ENCODE measurements at places on chromosomes 7 and 10.

GRCh38 chr10:108358912-108359311 lies 1194.4 kb upstream of the SORCS1 start:
- DNase-seq = no peak

- DNase-seq = no peak
Observed at GRCh38 chr10:45339894-45340293, 24.5 kb upstream of the OR13A1 start.

DNA sequence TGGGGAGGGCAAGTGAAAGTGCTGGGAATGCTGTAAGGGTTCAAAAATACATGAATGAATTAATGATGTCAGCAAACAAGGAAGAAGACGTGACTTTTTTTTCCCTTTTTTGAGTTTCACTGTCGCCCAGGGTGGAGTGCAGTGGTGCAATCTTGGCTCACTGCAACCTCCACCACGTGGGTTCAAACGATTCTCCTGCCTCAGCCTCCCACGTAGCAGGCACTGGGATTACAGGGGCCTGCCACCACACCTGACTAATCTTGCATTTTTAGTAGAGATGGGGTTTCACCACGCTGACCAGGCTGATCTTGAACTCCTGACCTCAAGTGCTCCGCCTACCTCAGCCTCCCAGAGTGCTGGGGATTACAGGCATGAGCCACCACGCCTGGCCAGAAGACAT lies 30.0 kb downstream of the DENND10 start:
- no peak for DNase-seq

GRCh38 chr7:70719125-70719524 lies 412.8 kb upstream of the GALNT17 start:
- DNase-seq = no peak

DNA sequence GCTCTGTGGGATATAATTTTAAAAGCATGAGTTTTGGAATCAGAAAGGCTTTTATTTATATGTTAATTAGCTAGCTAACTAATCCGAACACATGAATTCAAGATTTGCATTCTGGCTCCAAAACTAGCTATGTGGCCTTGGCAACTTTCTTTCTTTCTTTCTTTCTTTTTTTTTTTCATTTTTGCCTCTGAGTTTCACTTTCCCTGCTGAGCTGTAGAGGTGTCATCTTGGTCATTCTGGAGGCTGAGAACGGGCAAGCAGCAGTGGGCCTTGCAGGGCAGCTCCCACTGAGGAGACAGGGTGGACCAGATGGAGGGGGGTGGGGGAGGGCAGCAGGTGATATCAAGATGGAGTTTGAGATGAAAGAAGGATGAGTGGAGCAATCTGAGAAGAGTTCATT lies 24.8 kb upstream of the SFMBT2 start:
- DNase-seq = no peak

GRCh38 chr10:120459185-120459584 lies 2.2 kb downstream of the PLPP4 start:
- no peak for DNase-seq

DNA sequence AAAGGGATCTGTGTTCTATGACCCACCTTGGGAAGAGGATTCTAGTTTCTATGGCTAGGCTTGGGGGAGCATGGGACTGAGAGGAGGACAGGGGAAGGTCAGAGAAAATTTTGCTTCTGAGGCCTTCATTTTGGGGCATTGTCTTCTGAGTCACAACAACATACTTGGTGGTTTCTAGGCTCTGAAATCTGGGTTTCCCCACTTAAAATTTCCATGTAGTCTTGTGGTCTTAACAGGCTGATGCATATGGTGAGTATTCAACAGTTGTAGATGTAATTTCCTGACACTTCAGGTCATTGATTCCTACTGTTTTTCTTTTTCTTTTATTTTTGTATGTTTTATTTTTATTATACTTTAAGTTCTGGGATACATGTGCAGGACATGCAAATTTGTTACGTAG lies 88.5 kb downstream of the ANKRD7 start:
- DNase-seq = no peak

- DNase-seq = no peak
Observed at GRCh38 chr7:72243329-72243728, 168.8 kb downstream of the CALN1 start.

- no peak for DNase-seq
Observed at GRCh38 chr7:32535162-32535702, 39.9 kb downstream of the AVL9 start.

DNA sequence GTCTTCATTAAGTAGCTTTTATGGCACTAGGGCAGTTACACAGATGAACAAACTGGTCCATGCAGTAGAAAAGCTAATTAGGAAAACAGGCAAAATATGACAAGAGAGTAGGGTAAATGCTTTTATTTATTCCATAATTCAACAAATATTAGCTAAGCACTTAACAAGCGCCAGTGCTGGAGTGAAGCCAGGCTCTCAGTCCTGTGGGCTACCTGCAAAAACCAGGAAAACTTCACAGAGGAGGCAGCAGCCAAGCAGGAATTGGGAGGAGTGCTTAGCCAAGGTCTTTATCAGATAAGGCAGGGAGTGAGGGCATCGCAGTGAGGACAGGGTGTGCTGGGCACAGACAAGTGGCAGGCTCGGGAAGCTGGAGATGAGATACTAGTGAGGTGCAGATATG lies 4.9 kb upstream of the KAT6B start:
- peak; percentile 17 for DNase-seq

DNA sequence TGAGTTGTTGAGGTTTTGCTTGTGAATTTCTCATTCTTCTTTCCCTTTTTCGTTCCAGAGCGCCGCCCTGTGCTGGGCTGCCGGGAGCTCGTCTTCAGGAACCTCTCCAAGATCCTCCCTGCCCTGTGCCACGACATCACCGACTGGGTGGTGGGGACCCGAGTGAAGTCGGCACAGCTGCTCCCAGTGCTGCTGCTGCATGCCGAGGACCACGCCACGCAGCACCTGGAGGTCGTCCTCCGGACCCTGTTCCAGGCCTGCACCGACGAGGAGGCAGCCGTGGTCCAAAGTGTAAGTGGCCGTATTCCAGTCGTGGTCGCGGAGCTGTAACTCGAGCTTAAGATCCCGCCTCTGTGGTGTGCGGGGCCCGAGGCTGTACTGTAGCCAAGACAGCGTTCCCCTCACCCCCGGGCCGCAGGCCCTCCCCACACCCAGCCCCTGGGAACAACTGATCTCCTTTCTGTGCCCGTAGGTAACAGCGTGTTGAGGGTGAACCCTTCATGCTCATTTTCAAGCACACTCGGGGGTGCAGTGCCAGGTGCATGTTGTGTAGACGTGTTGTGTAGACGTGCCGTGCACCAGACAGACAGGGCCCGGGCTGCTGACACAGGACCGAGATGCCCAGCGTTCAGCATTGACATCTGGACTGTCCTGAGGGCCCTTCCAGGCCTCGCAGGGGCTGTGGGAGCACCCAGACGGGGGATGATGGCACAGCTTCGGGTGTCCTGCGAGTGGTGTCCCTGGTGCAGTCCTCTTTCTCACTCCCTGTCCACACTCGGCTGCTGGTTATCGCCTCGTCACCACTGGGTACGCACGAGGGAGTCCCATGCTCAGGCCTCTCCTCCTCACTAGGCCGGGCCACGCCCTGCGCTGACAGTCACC lies 27.7 kb upstream of the PRKAR1B start:
- no peak for DNase-seq

- no peak for DNase-seq
Observed at GRCh38 chr7:95630702-95631458, 34.6 kb upstream of the PDK4 start.

DNA sequence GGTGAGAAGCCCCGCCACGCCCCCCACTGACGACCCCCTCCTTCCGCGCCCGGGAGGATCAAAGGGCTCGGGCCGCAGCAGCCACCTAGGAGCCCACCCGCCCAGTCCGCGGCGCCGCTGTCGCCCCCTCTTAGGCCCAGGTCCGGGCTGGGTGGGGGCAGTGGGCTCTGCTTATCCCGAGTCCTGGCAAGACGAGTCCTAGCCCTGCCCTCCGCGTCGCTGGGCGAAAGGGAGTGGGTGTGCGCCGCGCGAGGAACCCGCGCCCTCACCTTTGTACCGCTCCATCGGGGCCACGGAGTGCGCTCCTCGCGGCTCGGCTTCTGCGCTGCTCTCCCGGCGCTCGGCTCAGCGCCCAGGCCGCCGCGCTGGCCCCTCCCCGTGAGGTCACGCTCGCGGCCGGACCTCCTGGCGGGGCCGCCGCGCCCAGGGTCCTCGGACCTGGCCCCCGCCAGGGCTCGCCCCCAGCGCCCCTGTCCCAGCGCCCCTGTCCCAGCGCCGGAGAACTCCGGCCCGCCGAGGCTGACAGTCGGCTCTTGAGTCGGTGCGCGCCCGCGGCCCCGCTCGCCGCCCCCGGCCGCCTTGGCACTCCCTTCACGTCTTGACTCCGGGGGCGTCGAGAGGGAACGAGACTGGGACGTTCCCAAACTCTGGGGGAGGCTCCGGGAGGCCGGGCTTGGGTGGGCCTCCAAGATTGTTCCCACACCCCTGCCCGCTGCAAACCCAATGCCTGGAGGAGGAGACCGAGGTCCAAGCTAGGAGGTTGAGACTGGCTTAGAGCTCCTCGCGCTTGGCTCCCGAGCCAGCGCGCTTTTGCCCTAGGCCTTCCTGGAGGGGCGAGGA lies at the start of gene AFAP1L2:
Gene AFAP1L2 (minus strand): TSS at position 332 of the 840 bp plus-strand sequence. CDS start 47 bp downstream, at position 285.
- no peak for DNase-seq

- no peak for DNase-seq
Observed at GRCh38 chr7:131816391-131817007, 260.1 kb upstream of the PODXL start.
